ENCODE measurements at places on chromosomes 3 and 15.

- peak; percentile 26 for DNase-seq
Measured at GRCh38 chr3:47299381-47300318, 16.9 kb downstream of the KLHL18 start.

- no peak for DNase-seq
Measured at GRCh38 chr15:64017591-64018163, 28.6 kb downstream of the DAPK2 start.

DNA sequence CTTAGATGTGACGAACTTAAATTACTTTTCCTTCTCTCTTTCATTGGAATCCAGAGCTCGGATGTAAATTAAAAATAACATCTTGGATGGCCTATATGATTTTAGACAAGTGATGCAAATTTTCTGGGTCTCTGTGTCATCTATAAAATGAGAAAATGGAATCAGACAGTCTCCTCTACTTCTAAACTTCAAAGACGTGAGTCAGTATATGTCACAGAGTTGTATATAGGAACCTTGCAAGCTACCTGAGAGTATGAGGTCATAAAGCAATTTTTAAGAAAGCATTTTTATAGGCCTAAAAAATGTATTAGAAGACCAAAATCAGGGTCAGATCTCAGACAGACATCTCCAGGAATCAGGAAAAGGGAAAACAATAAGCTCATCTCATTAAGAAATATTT, 128.3 kb downstream of the TBL1XR1 start:
- DNase-seq: no peak

DNA sequence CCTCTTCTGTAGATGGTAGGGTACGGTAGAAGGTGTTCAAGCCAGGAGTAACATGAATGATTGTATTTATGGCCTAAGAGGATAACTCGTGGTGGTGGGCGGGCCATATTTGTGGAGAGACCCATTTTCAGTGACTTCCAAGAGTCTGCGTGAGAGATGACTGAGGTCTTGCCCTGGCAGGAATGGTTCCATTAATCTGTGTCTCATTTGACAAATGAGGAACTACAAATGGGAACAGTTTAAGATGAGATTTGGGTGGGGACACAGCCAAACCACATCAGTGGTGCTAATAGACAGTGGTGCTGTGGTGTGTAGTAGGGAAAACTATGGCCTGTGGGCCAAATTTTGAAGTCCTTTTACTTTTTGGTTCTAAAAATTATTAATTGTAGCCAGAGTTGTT, 47.1 kb downstream of the FLNB start:
- DNase-seq: no peak

DNA sequence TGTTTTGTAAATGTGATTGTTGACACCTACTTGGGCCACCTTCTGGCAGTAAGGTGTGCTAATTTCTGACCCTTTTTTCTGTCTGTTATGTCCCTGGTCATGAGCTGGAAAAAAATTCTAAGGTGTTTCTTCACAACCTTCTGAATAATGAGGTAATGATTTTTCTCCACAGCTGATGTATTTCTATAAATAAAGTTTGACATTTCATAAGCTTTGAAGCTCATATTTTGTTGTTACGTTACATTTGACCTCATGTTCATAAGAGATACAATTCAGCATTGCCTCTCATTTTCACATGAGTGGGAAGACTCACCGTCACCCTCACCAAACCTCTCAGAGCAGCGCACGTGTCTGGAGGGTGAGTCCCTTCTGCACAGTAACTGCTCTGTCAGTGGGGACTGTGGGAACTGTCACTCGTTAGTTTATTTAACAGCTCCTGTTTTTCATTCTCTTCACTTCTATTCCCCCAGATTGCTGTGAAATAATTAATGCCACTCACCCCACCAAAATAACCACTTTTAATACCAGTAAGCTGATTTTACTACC, 140.9 kb downstream of the PLCL2 start:
- DNase-seq: no peak

DNA sequence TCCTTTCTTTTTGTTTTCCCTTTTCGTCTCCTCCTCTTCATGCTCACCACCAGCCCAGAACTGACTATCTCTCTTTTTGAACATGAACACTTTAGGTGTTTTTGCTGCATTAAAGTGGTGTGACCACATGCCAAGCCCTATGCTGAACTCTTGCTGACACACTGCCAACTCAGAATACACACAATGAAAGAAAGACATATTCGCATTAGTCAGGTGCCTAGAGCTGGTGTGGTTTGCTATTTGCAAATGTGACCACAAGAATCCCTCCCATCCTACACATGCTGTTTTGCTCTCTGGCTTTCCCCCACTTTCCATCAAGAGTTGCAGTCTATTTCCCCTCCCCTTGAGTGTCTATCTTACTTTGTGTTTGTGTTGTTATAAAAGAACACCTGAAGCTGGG, 967.8 kb upstream of the CFAP20DC start:
- no peak for DNase-seq

DNA sequence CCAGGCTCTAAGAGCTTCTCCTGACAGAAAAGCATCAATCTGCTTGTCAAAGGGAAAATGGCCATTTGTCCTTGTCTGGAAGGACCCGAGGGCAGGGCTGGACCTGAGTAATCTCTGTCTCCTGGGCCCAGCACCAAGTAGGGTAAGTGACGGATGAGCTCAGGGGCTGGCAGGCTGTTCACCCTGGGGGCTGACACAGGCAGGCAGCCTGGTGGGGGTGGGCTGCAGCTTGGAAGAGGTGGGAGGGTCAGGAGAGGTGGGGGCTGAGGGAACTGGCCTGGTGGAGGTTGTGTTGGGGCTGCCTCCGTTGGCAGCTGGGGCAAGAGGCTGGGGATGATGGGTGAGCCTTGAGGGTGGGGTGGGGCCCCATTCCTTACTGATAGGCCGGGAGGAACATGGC, 42.3 kb upstream of the ADPGK start:
- no peak for DNase-seq

DNA sequence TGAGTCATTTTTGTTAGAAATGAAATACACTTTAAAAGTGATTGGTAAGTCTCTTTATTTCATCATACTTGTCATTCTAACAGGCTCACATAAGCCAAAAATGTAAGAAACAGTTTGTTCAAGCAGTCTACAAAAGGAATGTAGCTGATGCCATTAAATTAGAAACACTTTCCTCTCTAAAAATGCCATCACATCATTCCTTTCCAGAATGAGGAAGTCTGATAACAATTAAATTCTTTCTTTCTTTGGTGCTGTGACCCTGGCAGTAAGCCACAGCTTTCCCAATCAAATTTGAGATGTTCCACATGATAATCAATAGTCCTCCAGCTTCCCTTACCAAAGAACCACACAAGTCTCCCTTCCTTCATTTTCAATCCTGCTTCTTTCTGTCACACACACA, 9.4 kb upstream of the P2RY1 start:
- DNase-seq: no peak

DNA sequence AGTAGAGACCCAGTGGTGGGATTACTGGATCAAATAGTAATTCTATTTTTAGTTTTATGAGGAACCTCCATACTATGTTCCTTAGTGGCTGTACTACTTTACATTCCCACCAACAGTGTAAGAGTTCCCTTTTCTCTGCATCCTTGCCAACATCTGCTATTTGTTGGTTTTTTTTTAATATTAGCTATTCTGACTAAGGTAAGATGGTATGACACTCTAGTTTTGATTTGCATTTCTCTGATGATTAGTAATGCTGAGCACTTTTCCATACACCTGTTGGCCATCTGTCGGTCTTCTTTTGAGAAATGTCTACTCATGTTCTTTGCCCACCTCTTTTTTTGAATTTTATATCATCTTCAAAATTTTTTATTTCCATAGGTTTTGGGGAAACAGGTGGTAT, 34.2 kb upstream of the RAP2B start:
- no peak for DNase-seq

GRCh38 chr3:6994081-6994668, 133.3 kb downstream of the GRM7 start:
- peak; percentile 19 for DNase-seq

DNA sequence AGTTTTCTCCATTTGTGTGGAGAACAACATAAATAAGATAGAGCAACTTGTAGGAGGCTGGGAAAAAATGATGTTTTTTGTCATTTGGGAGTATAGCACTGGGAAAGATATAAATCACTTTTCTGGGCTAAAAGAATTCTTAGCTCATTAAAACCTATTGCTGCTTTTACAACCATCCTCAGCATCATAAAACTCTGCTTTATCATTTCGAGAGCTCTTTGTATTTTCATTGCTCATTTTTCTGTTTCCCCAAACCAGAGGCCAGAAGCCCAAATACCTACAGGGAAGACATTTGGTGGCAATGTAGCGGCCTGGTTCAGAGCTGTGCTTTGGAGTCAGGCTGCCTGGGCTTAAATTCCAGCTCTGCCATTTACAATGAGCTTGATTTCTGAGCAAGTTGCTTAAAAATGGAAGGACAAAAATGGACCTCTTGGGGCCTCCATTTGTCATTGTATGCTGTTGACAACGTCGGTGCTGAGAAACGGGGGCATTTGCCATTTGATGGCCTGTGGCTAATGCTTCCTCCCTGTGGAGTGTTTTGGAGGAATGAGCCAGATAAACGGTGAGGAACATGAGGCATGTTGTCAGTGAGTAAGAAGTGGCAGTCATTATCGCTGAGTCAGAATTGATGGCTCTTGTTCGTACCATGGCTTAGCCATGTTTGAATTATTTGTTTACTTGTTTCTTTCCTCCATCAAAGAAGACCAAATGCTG, 260.0 kb downstream of the EBLN2 start:
- DNase-seq: no peak

- no peak for DNase-seq
Measured at GRCh38 chr3:194488055-194488742, 1.4 kb upstream of the ATP13A3 start.

- DNase-seq: no peak
Measured at GRCh38 chr3:5292512-5292911, 105.0 kb downstream of the EDEM1 start.

GRCh38 chr3:65850261-65850660, 188.5 kb downstream of the MAGI1 start:
- no peak for DNase-seq

- DNase-seq: peak; percentile 83
Measured at GRCh38 chr15:85831415-85832113, 36.8 kb upstream of the KLHL25 start.

- DNase-seq: peak; percentile 90
Measured at GRCh38 chr15:73926219-73927002, at the start of gene LOXL1. LOXL1 (plus strand) TSS chr15:73926462; CDS start chr15:73926784, 322 bp downstream.

DNA sequence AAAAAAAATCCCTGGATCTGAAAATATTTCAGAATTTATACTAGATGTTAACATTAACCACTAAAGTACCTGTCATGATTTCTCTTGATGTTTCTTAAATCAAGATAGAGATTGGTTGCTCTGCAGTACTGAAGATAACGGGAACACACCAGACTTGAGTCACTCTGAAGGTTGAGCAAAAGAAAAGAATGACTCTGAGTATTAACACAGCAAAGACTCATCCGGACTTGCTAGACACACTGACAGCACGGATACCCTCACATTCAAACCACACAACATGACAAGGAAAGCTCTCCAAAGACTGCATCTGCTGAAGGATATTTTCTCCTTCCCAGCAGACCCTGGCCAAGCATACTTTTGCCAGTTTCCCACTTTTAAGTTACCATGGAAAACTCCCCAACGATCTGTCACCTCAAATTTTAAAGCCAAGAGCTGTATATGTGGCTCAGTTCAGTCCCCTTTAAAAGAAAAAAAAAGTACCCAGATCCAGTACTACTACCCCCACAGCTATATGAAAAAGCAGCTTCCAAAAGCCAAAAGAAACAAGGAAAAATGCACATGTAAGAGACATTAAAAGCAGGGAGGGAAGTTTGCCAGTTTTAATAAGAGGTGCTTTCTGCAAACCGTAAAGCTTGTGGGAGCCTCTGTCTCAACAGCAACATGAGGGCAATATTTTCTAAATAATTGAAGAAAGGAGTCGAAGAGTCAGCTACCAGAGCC, 8.3 kb downstream of the EOGT start:
- no peak for DNase-seq

GRCh38 chr3:44439499-44440295, 37.8 kb downstream of the ZNF445 start:
- peak; percentile 82 for DNase-seq

DNA sequence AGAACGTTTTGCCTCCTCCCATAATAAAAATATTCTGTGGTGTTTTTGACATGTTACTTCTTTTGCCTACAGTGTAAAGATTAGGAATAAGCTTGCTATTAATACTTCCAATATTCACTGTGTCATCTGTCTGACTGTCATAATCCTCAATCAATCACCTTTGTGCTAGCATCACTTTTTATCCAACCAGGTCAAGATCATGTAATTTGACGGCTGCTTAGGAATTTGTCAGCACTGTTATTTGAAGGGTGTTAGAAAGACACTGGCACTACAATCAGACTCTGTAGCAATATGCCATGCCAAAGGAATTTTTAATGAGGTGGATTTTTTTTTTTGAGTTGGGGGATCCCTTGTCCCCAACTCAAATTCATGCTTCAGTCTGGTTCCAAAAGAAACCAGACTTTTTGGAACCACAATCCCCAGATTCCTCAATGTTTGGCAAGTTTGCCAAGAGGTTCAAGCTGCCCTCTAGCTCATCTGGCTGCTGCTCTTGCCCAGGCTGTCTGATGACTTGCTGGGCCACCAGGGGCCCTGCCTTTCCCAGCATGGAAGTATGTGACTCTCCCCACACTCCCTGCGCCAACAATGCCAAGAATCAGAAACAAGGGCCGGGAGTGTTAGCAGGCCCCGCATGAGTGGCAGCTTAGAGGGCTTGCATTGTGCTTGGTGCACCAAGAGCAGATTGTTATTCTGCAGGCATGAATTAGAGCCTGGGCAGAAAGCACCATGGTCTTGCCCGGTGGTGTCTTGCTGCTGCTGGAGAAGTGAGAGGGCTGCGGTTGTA, 58.6 kb upstream of the TSC22D2 start:
- no peak for DNase-seq

DNA sequence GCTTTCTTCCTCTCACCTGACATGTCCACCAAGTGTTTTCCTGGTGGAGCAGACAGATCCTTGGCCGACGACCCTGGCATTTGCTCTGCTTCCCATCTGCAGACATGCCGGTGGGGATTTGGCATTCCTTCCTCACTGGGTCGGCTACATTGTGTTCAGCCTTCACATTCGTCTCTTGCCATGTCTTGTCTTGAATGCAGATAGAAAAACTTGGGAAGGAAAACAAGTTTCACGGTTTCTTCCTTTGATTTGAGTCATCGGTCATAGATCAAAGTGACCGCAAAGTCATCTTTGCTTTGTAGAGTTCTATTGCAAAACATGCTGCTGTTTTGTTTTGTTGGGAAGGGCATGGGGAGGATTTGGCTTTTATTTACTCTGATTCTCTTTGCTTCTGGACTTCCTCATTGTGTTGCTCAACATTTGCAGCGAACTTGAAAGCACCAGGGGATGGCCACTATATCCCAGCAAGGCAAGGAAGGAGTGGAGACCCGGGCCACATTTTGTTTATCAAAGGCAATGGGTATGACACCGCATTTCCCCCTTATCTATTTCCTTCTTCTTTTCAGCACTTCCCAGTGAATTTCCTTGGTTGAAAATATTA, 321.3 kb downstream of the CACNA2D3 start:
- no peak for DNase-seq

DNA sequence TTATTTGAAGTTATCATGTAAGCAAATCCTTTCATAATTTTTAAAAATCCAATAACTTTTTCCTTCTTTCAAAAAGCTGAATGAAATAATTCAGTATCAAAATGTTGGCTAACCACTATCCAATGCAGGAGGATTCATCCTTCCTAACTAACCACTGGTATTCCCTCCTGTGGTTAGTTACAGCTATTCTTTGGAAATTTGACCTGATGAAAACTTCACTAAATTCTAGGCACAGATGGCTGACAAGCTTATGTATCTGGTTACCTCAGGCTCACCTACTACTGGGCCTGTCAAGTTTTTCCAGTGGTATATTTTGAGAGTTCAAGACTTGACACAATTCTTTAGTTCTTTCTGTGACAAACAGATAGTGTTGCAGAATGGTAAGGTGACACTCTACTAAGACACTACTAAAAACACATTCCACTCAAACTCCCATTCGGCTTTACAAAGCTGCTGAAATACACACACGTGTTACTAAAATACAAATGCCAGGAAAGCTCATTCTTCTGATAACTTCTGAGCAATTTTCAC, 15.8 kb downstream of the NPTN start:
- no peak for DNase-seq
